ENCODE measurements at places on chromosomes 7 and 10. TPM values are rescaled to one million over a fixed set of nuclear protein-coding genes. Genes with fewer than 3 reads are reported as not detected.

Gene IDI2
- not detected for polyA plus RNA-seq

Gene NUTM2A
- polyA plus RNA-seq, result not detected

Gene SLC13A1
- polyA plus RNA-seq, result not detected

Gene GFRA1
- under 0.01 TPM for polyA plus RNA-seq

Gene STOX1
- not detected for polyA plus RNA-seq

Gene HABP2
- not detected for polyA plus RNA-seq

Gene PSD
- 0.25 TPM for polyA plus RNA-seq

GRCh38 chr7:80218723-80219122 lies 84.1 kb downstream of the GNAI1 start:
- no peak for DNase-seq

DNA sequence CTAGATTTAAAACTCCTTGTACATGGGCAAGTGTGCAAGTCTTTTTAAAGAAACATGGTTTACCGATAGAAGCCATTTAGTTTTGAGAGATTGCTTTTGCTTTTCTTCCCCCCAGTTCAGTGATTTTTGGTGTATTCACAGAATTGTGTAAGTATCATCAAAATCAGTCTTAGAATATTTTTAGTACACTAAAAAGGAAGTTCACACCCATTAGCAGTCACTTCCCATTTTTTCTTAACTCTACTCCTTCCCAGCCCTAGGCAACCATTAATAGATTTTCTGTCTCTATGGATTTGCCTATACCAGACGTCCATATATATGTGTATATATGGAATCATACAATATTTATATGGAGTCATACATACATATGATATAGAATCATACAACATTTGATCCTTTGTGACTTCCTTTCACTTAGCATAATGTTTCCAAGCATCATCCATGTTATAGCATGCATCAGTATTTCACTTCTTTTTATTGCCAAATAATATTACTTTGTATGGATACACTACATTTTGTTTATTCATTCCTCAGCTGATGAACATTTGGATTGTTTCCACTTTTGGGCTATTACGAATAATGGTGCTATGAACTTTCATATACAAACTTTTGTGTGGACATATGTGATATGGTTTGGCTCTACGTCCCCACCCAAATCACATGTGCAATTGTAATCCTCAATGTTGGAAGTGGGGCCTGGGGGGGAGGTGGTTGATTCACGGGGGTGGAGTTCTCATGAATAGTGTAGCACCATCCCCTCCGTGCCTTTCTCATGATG lies 16.5 kb upstream of the ARL4A start:
- no peak for DNase-seq

GRCh38 chr10:129898706-129899268 lies 65.3 kb downstream of the EBF3 start:
- DNase-seq, result no peak

DNA sequence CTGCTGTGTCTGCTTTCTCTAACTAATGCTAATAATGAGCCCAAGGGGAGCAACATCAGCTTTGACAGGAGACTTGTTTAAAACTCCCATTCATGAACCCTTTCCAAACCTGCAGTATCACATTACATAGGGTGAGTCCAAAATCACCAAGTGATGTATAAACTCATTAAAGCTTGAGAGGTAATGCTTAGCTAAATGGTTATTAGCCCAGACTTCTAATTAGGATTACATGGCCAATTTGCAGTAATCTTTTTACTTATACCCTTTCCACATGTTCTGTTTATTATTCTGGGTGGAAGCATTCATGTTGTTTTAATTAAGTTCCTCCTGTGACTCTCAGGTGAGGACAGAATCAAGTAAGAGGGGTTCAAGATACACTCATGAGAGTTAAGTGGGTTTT lies 17.5 kb downstream of the ZNF138 start:
- no peak for DNase-seq

GRCh38 chr10:73908853-73909539 lies 1.9 kb upstream of the PLAU start:
- peak; percentile 77 for DNase-seq

- DNase-seq, result peak; percentile 54
Measured at GRCh38 chr10:33570495-33570894, 236.0 kb upstream of the NRP1 start.

- peak; percentile 91 for DNase-seq
Measured at GRCh38 chr10:13712837-13713581, 126.2 kb downstream of the PRPF18 start.
